GOT3 (cell line): ENCODE measurements at places on chromosomes 5 and 9.

DNA sequence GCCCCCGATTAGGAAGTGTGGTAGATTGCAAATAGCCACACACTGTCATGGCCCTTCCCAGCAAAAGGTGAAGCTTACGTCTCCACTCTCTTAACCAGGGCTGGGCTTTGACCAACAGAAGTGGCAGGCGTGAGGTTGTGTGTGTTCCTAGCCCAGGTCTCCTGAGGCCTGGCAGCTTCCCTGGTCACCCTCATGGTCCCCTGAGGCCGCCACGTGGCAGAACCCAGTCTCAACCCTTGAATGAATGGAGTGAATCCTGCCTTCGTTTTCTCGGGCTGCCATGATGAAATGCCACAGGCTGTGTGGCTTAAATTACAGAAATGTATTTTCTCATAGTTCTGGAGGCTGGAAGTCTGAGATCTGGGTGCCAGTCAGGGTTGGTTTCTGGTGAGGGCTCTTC lies 370.4 kb downstream of the IRX2 start:
- DNase-seq: no peak

DNA sequence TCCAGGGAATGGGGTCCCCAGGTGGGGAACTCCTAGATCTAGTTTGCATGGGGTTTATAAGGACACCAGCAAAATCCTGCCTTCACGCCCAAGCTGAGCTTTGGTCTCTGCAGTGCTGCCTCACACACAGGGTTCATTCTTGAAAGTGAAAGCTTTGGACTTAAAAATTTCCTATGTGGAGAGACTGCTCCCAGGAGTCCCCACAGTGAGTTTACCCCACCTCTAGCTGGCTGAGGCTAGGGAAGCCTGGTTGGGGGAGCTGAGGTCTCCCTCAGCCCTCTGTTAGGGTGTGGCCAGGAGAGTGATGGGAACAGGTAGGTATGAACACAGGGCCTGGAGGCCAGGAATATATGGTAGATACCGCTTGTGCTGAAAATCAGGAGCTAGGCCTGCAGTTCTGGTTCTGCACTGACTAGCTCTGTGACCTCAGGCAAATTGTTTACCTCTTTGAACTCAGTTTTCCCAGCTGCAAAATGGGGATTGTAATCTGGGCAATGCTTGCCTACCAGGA lies 41.5 kb upstream of the LARP1 start:
- DNase-seq: no peak

GRCh38 chr9:79570448-79571308 lies 1.1 kb upstream of the TLE4 start:
- no peak for DNase-seq

DNA sequence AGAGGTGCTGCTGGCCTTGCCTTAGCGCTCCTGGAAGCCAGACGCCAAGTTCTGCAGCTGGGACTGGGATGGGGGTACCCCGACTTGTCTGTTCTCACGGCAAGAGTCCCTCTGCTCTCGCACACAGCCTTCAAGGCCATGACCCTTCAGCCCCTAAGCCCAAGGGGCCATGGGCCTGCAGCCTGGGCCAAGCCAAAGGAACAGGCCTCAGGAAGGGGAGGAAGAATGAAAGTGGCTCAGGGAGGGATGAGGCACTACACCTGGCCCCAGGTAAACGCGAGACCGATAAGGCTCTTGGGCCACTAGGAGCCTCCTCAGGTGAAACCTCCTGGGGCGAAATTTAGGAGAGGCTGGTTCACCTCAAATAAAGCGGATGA lies 3.9 kb downstream of the EBF1 start:
- no peak for DNase-seq

GRCh38 chr5:856531-857425 lies 6.0 kb upstream of the ZDHHC11 start:
- DNase-seq: no peak

- DNase-seq: no peak
These were observed 1093.9 kb upstream of the CDH6 start for GRCh38 chr5:30099634-30100033.

- DNase-seq: no peak
These were observed 8.4 kb downstream of the C5orf47 start for GRCh38 chr5:173997331-173997730.

DNA sequence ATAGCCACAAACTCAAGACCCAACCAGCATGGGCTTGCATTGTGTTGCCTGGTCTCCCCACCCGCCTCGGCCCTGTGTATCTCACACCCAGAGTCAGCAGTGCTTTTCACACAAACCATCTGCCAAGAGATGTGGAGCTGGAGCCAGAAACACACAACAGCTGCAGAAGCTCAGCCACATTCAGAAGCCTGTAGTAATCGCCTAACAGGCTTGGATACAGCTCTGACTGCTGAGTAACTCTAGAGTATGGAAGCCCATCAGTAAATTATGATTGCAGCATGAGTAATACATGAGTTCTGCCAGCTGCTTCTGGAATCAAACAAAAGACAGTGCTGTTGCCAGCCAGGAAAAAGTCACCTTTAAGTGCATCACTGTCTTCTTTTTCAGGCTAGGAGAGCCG lies 16.0 kb downstream of the TEK start:
- DNase-seq: no peak

DNA sequence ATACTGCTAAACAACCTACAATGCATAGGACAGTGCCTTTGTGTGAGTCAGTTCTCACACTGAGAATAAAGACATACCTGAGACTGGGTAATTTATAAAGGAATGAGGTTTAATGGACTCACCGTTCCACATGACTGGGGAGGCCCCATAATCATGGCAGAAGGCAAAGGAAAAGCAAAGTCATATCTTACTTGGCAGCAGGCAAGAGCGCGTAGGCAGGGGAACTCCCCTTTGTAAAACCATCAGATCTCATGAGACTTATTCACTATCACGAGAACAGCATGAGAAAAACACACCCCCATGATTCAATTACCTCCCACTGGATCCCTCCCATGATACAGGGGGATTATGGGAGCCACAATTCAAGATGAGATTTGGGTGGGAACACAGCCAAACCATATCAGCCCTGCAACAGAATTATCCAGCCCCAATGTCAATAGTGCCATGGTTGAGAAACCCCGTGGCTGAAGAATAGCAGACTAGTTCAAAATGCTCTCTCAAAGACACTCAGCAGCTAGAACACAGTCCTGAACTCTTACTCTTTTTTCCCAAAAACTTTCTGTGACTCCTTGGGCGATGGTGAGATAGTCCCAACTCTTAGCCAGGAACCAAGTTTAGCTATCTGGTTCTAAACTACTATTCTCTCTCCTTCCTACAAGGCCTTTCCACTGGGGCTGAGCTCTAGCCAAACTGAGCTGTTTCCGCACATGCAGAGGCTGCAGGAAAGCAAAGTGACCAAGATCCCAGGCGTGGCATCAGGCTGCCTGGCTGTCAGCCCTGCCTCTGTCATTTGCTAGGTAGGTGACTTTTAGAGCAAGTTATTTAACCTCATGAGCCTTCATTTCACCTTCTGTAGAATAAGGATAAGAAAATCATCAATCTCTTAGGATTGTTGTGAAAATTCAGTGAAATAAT lies 21.7 kb downstream of the FAT2 start:
- no peak for DNase-seq

- DNase-seq: no peak
These were observed 23.7 kb upstream of the PLPP1 start for GRCh38 chr5:55558484-55558883.

GRCh38 chr5:15492545-15492944 lies 7.4 kb upstream of the FBXL7 start:
- DNase-seq: no peak

GRCh38 chr5:151708126-151708525 lies 21.4 kb upstream of the SPARC start:
- DNase-seq: no peak

DNA sequence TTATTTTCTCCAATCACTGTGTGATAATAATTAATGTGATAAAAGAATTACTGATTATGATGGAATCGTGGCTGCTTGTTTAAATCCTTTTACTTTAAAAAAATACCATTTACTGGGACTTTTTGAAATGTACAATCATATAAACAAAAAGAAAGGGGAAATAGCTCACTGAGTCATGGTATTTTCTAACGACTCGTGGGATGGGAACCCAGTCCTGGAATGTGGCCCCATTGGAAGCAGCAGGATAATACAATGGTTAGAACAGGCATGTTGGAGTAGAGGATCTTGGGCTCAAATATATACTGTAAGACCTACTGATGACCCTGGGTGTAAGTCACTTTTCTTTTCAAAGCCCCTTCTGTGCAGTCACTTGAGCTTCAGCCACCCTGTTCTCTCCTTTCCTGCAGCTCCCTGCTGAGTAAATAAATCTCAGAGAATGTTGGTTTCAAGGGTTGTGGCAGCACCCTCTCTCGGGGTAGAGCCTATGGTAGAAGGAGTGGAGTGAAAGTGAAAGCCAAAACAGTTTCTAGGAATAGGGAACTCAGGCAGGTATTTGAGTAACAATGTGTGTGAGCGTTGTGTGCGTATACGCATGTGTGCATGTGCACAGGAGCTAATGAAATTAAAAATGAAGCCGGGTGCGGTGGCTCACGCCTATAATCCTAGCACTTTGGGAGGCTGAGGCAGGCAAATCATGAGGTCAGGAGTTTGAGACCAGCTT lies 40.8 kb upstream of the LARP1 start:
- no peak for DNase-seq

DNA sequence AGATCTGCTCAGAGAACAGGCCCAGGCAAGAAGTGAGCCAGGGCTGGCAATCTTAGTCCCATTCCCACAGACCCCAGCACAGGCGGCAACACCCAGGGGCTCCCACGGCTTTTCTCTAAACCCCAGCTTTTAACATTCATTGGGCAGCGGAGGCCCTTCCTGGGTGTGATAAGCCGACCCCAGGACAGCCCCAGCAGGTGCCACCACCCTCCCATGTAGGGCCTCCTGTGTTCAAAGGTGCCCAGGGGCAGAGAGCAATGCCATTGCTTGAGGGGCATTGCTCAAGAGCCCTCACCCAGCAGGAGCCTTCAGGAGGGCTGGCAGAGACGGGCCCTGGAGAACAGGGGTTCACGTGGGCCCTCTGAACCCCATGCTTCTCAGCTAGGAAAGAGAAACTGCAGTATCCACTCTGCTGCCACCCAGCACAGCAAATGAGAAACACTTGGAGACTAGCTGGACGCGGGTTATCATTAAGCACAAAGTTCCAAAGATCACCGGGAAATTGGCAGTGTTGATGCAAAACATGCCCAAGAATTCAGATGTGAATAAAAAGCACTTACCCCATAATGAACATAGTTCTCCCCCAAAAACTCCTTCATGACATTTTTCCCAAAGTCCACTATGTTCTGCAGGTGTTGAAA lies 13.9 kb downstream of the IPPK start:
- no peak for DNase-seq

GRCh38 chr9:108244686-108245085 lies 611.1 kb downstream of the ACTL7B start:
- DNase-seq: no peak

- DNase-seq: no peak
These were observed 48.4 kb downstream of the SECISBP2 start for GRCh38 chr9:89366711-89367110.

DNA sequence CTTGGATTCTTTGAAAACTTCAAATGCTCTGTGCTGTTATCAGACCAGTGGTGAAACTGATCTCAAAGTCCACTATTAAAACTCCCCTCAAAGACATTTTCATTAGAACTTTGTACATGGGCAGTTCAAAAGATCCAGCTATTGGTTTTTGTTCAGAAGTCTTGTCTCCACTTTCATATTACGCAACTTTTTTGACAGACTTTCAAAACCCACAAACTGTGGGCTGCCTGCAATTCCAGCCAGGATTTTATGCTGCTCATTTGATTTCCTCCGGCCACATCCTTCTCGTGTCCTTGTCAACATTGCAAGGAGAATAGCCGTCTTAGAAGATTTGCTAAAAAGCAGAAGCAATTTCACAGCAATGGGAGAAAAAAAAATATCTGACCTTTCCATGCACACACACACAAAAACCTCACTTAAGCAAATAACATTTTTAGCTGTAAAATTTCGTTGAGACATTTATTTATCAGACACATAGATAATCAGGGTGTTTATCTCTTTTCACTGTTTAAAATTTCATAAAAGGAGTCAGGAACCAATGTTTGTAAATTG lies 1990.5 kb downstream of the MAT2B start:
- DNase-seq: no peak
